ENCODE measurements at places on chromosomes 4 and X. TPM values are rescaled to one million over a fixed set of nuclear protein-coding genes. Genes with fewer than 3 reads are reported as not detected.

GRCh38 chrX:118174516-118175098 lies 58.0 kb upstream of the KLHL13 start:
- H3K4me1 ChIP-seq = no peaks in the 10 kb centered on the region
- no peaks in the 10 kb centered on the region for H3K27me3 ChIP-seq
- no peak for DNase-seq
- H3K36me3 ChIP-seq = no peaks in the 10 kb centered on the region

- no peak overlapping the region for H3K4me3 ChIP-seq
- peaks cover 25% of the 10 kb centered on the region for H3K36me3 ChIP-seq
- peaks cover 8% of the 10 kb centered on the region for H3K4me1 ChIP-seq
- DNase-seq = no peak
- no peak overlapping the region for H3K27ac ChIP-seq
Measured at GRCh38 chrX:40660381-40660780, 13.0 kb upstream of the CXorf38 start.

GRCh38 chrX:46865281-46865680 lies 28.4 kb downstream of the RP2 start:
- no peaks in the 10 kb centered on the region for H3K27me3 ChIP-seq
- H3K4me3 ChIP-seq = no peak overlapping the region
- no peaks in the 10 kb centered on the region for H3K4me1 ChIP-seq
- H3K27ac ChIP-seq = no peak overlapping the region
- no peaks in the 10 kb centered on the region for H3K36me3 ChIP-seq

- no peak overlapping the region for H3K27ac ChIP-seq
- peaks cover 87% of the 10 kb centered on the region for H3K27me3 ChIP-seq
- no peaks in the 10 kb centered on the region for H3K36me3 ChIP-seq
- peaks cover 60% of the 10 kb centered on the region for H3K4me1 ChIP-seq
Measured at GRCh38 chr4:4864443-4864939, 5.0 kb downstream of the MSX1 start.

DNA sequence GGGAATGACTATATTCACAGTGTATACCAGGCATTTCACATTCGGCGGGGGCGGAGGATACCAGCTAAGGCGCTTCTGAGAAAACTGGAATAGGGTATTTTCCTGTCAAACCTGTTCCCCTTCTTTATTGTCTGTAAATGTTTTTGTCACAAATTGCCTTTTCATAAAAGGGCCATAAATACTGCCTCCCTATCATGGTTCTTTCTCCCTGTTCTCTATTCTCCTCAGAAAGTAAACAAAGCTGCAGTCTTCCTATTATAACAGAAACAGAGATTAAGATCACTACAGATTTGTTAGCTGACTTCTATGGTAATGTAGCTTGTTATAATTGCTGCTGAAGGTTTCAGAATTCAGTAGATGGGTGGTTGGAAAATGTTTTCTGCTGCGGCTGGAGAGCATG lies 32.2 kb downstream of the MID2 start:
- DNase-seq = no peak
- H3K27me3 ChIP-seq = no peaks in the 10 kb centered on the region

The GAGE1 gene
- total RNA-seq = not detected

DNA sequence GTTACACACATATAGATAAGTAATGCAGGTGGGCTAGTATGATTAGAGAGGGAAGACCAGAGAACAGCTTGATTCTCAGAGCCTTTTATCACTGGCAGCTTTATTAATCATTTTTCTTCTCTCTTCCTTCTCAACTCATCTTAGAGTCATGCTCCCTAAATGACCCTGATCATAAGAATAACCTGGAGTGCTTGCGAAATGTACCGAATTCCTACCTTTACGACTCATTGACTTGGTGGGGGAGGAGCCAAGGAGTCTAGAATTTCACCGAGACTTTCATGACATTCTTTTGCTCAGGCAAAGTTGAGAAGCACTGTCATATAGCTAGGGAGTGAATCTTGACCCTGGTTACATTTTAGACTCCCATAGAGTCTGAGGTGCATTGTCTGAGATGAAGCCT lies 298.9 kb upstream of the PUDP start:
- DNase-seq = no peak
- H3K4me1 ChIP-seq = no peaks in the 10 kb centered on the region
- H3K27ac ChIP-seq = no peak overlapping the region
- no peak overlapping the region for H3K4me3 ChIP-seq
- no peaks in the 10 kb centered on the region for H3K36me3 ChIP-seq

- H3K27me3 ChIP-seq = no peaks in the 10 kb centered on the region
- no peaks in the 10 kb centered on the region for H3K36me3 ChIP-seq
- H3K27ac ChIP-seq = no peak overlapping the region
- DNase-seq = no peak
Measured at GRCh38 chr4:48967101-48967500, 19.0 kb upstream of the CWH43 start.

The HS6ST2 gene
- not detected for total RNA-seq

The G6PD gene
- 22.0 TPM for total RNA-seq

Measured in esophagus muscularis mucosa (tissue), 4 donors.